ENCODE measurements at places on chromosomes 3 and 15.

GRCh38 chr3:125052624-125053303, 3.0 kb downstream of the HEG1 start:
- DNase-seq, result no peak

DNA sequence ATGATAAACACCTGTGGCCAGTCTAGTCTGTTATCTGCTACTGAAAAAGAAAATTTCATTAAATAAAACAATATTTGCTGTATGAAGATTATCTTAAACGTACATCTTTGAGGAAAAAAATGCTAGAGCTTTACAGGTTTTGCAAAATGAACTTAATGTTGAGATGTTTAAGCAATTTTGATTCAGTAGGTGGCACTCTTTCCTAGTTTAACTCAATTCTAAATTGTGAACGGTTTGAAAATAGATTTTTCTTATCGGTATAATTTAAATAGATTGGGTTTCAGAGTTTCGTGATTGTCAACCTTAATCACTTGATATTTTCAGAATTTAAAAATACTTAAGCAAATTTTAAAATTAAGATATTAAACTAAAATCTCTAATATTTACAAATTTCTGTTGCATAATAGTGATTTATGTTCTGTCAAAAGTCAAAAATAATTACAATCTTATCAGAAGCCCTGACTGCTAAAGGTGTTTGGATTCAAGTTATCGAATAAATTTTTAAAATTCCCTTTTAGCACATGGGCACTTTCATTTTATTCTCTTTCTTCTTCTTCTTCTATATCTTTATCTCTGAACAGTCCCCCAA, 7.0 kb upstream of the RNF111 start:
- no peak for DNase-seq

DNA sequence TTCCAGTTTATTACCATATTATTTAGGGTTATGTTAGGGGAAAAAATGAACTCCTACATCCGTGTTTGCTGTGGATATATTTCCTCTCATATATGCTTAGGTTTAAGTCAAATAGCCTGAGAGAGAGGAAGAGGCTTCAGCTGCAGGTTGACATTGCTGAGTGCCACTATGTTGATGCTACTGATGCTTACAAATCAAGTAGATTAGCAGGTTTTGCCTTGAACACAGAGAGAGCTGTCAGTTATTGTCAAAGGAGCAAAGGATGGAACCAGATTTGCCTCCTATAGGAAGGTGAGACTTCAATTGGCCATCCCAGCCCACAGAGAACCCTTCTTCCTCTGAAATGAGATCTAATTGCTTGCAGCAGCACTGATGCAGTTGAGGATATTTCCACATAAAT, 339.2 kb downstream of the CADM2 start:
- no peak for DNase-seq

- DNase-seq, result no peak
Measured at GRCh38 chr15:69926006-69926405, 171.7 kb downstream of the TLE3 start.

DNA sequence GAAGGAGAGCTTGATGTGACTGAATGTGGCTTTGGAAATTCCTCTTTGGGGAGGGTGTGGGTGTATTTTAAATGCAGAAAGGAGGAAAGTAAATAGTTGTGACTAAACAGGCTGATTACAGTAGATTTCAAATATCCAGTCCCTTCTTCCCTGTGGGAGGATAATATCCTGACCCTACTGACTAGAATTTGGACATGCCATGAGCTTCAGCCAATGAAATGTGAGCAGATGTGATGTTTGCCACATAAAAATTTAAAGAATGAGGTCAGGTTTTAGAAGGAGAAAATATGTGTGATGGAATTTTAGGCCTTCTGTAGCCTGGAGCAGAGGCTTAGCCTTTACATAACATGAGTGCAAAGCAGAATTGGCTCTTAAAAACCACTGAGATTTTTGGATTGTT, 1218.9 kb downstream of the ROBO2 start:
- DNase-seq, result no peak

GRCh38 chr3:176431038-176431418, 766.3 kb downstream of the TBL1XR1 start:
- DNase-seq, result no peak

- no peak for DNase-seq
Measured at GRCh38 chr15:29749365-29750086, 72.7 kb downstream of the TJP1 start.

DNA sequence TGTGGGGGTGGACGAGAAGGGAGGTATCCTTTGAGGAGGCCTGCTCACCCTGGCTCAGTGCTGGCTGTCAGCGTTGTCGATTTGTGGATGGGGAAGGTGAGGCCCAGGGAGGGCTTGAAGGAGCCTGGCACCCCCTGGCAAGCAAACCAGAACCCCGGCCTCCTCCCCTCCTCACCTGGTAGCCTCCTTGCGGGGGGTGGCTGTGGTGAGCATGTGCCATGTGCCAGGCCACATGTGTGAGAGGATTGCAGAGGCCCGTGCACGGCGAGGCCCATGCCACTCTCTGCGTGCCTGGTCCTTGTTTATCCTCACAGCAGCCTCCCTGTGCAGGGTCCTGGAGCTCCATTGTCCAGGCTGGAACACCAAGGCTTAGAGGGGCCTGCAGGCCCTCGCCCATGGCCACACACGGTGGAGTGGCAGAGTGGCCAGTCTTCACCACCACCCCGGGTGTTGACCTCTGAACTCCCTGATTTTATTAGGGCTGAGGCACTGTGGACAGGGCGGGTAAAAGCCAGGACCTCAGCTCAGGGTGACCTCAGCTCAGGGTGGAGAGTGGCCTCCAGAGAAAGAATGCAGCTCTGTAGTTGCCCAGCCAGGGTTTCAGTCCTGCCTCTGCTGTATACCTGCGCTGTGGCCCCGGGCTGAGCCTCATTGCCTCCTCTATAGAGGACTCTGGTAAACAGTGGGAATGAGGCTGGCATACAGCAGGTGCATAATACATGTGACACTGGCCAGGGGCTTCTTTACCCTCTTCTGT, 29.1 kb downstream of the HDAC11 start:
- no peak for DNase-seq

- DNase-seq, result no peak
Measured at GRCh38 chr15:89576417-89576773, 1.1 kb downstream of the TICRR start.

- DNase-seq, result no peak
Measured at GRCh38 chr15:67036775-67037555, 28.4 kb upstream of the SMAD3 start.

GRCh38 chr3:133383175-133383574, 16.7 kb upstream of the BFSP2 start:
- no peak for DNase-seq

DNA sequence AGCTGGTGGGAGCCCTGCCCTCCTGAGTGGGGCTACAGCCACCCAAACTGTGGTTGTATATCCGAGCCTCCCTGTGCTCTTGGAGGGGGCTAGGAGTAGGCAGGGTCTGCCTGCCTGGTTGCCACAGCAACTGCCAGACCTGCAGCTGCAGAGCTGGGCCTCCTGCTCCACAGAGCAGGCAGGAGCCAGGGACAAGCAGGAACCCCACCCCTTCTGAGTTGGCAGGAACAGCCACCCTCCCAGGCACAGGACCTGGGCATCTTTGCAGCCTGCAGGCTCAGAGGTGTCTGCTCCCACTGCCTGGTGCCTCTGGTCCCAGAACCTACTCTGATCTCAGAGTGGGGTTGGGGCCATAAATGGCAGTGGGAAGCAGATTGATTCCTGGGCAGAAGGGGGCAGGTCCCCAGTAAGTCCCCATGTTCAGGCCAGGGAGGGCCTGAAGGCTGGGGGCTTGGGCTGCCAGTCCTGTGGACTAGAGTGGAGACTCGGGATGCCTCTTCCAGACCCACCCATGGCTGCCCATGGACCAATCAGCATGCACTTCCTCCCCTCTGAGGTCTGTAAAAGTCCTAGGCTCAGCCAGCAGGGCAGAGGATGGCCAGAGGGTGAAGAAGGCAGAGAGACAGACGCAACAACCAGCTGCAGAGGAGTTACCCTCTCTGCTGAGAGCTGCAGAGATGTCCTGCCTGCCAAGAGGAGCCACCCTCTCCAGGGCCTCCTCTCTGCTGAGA, 10.3 kb upstream of the LRRC31 start:
- no peak for DNase-seq

DNA sequence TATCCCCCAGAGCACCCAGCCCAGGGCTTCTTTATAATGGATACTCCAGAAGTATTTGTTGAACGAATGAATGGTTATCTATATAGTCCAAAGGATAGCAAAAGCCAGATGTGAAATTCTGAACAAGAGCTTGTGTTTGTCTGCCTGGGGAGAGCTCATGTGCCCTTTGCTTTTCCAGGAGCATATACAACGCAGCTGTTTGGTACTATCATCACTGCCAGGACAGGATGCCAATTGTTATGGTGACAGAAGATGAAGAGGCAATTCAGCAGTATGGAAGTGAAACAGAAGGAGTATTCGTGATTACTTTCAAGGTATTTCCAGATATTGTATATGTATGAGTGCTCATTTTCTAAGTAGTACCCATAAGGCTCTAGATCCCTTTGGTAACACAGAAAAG, 15.2 kb downstream of the DIS3L start:
- DNase-seq, result no peak

- no peak for DNase-seq
Measured at GRCh38 chr3:193560870-193561269, 6.2 kb upstream of the ATP13A4 start.

DNA sequence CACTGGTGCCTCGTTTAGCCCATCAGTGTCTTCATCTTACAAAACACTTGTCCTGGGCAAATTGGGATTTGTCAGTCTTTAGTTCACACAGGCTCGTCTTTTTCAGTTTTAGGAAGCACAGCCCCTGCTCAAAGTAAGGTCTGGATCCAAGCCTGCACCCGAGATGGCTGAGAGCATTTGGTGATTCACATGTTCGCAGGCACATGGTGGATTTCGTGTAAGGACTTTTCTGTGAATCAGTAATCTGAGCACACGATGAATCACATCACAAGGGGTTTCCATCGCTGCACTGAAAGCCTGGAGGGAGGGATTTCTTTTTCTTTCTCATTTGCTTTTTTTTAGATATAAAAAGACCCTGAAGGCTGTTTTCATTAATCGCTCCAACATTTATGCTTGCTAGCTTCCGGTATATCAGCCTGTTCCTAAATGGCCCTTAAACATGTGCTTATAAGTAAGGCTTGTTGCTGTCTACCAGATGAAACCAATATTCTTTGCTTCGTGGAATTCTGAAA, 435.6 kb upstream of the ATP10A start:
- no peak for DNase-seq

GRCh38 chr3:87179642-87180041, 47.5 kb upstream of the CHMP2B start:
- DNase-seq, result no peak

DNA sequence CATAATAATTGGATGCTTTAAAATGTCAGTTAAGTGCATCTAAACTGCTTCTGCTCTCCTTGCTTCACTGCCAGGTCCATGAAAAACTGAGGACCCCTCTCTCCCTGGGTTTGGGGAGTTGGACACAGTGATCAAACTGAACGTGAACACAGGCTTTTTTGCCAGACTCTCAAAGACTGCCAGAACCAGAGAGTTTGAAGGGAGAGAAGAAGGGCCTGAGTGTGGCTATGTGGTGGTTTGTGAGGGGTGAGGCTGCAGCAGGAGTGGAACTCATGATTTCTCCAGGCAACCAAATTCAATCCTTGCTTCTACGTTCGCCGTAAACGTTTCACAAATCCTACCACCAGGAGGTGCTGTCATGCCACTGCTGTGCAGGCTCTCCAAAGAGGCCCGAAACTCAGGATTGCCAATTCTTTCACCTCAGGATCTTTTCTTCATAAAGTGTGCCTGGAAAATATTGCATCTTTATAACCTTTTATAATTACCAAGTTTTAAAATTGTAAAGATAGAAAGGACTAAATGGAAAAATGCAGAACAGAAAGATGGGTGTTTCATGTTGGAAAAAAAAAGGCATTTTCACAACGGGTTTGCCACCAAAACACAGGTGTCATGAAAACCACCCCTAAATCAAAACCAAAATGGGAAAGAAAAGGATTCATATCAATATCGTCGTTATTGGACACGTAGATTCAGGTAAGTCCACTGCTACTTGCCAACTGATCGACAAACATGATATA, 19.7 kb downstream of the TM4SF4 start:
- DNase-seq, result no peak

- no peak for DNase-seq
Measured at GRCh38 chr3:127732879-127733350, 60.2 kb downstream of the ABTB1 start.

GRCh38 chr3:107193116-107193515, 184.1 kb upstream of the CCDC54 start:
- DNase-seq, result no peak

- DNase-seq, result no peak
Measured at GRCh38 chr3:42902257-42902656, 3.7 kb upstream of the ZNF662 start.

- DNase-seq, result no peak
Measured at GRCh38 chr3:49662021-49662420, 12.1 kb upstream of the APEH start.

- no peak for DNase-seq
Measured at GRCh38 chr3:12878141-12878574, 36.8 kb upstream of the RPL32 start.

DNA sequence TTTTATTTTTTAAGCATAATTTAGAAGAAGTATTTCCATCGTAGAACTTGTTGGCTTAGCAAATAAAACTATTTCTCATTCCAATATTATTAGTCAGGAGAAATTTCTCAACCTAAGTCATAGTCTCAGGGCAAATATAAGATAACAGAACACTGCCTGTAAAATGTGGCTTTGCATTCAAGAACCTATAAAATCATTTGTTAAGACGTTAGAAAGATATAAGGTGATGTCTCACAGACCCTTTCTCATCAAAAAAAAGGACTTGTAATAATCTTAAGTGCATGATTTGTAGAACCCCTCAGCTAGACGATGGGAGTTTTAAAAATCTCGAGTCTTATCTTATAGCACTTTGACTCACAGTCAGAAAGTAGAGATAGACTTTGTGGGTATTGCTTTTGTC, 314.7 kb upstream of the CFAP20DC start:
- no peak for DNase-seq

GRCh38 chr15:63473007-63473748, 31.2 kb upstream of the USP3 start:
- no peak for DNase-seq

DNA sequence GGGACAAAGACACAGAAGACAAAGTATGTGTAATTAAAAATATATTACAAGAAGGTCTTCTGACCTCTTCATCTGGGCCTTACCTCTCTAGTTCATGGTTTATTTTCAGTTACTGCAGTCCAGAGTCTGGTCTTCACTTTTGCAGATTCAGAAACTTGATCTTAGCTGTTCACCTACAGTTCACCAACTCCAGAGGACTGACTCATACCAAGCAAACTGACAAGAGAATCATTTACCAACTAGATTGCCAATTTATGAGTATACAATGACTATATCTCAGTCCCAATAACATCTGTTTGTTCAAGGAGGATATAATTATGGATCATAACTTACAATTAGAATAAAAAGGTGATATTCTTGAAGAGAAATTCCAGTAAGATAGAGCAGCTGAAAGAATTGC, 9.0 kb downstream of the P2RY1 start:
- DNase-seq, result no peak

DNA sequence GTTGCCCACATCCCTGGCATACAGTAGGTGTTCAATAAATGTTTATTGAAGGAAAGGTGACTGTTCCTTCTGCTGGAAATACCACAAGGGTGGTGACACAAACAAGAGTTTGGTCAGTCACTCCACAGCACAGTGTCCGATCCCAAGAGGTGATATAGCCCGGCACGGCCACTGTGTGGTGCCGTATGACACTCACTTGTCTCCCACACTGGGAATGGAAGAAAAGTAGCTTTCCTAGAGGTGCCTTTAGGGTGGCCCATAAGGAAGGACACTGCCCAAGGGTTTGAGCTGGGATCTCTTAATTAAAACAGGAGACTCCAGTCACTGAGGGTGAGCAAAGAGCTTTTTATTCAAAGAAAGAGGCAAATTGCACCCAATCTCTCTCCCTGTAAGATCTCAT, 40.5 kb downstream of the TGM4 start:
- no peak for DNase-seq
